ENCODE measurements at places on chromosomes 1 and 21.

GRCh38 chr1:2109581-2110021 lies 59.4 kb downstream of the PRKCZ start:
- H3K4me3 ChIP-seq, result no peak overlapping the region
- DNase-seq, result no peak
- H3K36me3 ChIP-seq, result no peaks in the 10 kb centered on the region
- no peaks in the 10 kb centered on the region for H3K27me3 ChIP-seq
- no peak overlapping the region for H3K27ac ChIP-seq
- H3K4me1 ChIP-seq, result no peaks in the 10 kb centered on the region

DNA sequence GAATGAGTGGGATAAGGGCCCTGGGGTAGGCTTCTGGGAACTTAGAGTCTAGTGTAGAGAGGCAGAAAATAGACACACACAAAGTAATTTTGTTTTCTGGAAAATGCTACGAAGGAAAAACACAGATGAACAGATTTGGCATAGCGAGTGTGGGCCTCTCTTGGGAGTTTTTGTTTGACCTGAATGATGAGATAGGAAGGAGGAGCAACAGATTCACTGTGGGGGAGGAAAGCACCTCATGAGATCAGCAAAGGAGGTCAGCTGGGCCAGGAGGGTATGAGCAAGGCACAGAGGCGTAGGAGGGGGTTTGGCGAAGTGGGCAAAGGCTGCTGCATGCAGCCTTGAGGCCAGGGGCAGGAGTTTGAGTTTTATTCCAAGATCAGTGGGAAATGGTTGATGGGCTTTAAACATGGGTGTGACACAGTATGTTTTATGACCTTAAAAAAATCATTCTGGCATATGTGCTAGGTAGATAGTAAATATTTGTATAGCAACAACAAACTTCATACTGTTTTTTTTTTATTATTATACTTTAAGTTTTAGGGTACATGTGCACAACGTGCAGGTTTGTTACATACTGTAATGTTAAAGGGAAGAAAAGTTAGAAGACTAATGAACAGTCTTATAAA lies 57.9 kb downstream of the FGGY start:
- H3K27me3 ChIP-seq, result no peaks in the 10 kb centered on the region
- no peaks in the 10 kb centered on the region for H3K4me1 ChIP-seq
- no peak for DNase-seq
- no peak overlapping the region for H3K27ac ChIP-seq

DNA sequence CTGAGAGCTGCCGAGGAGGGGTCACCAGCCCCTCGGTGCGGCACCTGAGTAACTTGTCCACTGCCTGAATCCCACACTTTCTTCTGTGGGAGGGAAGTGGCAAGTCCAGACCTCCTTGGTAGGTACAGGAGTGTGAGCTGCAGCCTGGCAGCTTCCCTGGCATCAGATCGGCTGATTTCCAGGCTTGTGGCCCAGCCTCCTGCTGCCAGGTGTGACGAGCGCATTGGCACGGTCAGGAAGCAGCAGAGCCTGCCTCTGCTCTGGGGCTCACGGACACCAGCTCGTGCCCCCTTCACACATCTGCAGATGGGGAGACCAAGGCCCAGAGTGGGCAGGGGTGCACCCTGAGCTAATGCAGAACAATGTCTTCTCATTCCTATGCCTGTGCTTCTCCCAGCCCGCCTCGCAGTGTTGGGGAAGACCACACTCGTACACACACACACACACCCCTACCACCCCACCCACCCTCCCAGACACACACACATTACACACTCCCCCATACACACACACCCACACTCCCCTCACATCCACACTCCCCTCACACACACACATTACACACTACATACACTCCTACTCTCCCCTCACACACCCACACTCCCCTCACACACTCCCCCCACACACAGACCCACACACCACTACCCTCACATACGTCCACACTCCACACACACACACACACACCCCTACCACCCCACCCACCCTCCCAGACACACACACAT lies 33.1 kb upstream of the SELENON start:
- no peaks in the 10 kb centered on the region for H3K4me1 ChIP-seq
- H3K27me3 ChIP-seq, result no peaks in the 10 kb centered on the region
- no peak for DNase-seq
- H3K4me3 ChIP-seq, result no peak overlapping the region
- no peak overlapping the region for H3K27ac ChIP-seq

DNA sequence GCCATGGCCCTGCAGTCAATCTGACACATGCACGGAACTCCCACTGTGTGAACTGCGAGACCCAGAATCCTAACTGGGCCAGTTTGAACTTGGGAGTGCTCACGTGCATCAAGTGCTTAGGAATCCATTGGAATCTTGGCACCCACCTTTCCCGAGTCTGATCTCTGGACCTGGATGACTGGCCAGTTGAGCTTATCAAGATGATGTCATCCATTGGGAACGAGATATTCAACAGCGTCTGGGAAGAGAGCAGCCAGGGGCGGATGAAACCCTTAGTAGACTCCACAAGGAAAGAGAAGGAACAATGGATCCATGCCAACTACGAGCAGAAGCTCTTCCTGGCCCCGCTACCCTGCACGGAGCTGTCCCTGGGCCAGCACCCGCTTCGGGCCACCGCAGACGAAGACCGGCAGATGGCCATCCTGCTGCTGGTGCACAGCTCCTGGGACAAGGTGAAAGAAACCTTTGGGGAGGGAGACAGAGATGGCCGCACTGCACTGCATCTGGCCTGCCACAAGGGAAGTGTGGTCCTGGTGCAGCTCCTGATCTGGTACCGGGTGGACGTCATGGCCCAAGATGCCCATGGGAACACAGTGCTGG lies 3.1 kb upstream of the TDRD5 start:
- H3K4me1 ChIP-seq, result no peaks in the 10 kb centered on the region
- H3K27me3 ChIP-seq, result peaks cover 33% of the 10 kb centered on the region
- H3K4me3 ChIP-seq, result no peak overlapping the region
- no peaks in the 10 kb centered on the region for H3K36me3 ChIP-seq
- no peak overlapping the region for H3K27ac ChIP-seq

- H3K27me3 ChIP-seq, result no peaks in the 10 kb centered on the region
- peak; percentile 5 for DNase-seq
- no peak overlapping the region for H3K4me3 ChIP-seq
- H3K27ac ChIP-seq, result no peak overlapping the region
- H3K36me3 ChIP-seq, result no peaks in the 10 kb centered on the region
Measured at GRCh38 chr1:62493656-62494055, 56.8 kb downstream of the USP1 start.

DNA sequence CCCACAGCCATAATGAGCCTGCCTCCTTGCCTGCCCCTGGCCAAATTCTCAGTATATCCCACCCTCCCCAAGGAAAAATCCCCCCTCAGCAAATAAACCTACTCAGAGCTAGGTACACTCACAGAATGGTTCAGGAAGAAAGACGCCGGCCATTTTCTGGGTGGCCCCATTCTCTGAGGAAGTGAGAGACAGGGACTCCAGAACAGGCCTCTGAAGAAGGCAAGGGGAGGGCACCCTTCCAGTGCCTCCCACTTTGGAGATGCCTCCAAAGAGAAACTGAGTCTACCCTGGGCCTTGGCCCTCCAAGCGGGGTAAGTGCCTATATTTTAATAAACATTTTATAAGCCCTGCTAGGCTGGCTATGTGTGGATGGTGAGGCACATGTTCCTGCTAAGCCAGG lies 2.3 kb downstream of the PACC1 start:
- H3K27ac ChIP-seq, result no peak overlapping the region
- H3K27me3 ChIP-seq, result no peaks in the 10 kb centered on the region
- no peak for DNase-seq
- peaks cover 6% of the 10 kb centered on the region for H3K4me1 ChIP-seq
- H3K36me3 ChIP-seq, result peaks cover 3% of the 10 kb centered on the region

DNA sequence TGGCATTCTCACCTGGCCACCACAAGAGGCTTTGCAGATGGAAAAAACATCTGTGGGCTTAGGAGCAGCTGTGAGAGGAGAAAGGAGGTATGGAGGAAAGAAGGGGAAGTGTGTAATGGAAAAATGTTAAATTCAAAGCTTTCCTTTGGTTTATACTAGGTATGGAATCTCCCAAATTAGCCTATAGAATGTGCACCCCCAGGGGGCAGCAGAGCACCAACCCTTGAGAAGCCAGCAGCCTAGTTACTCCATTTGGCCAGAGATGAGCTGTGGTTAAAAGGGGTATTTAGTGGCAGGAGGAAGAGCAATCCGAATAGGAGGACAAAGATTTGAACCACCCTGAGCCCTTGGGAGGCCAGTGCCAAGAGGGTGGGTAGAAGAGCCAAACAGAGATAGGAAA lies 97.5 kb upstream of the CTTNBP2NL start:
- H3K4me3 ChIP-seq, result no peak overlapping the region
- H3K36me3 ChIP-seq, result no peaks in the 10 kb centered on the region
- peaks cover 6% of the 10 kb centered on the region for H3K27me3 ChIP-seq

DNA sequence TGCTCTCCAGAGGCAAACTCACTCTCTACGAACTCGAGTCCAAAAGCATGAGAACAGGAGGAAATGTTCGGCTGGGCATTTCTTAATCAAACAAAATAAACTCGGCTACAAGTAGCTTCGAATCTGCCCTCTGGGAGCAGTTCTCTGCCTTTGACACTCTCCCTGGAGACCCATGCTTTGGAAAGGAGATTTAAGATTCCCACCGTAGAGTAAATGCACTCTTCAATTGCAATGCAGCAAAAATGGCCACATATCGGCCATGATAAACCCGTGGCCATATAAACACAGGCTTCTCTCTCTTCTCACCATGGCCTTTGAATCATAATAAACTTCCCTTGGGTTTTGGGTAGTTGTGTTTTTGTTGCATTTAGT lies 215.4 kb downstream of the TOMM20 start:
- H3K4me3 ChIP-seq, result no peak overlapping the region
- no peak for DNase-seq
- H3K27me3 ChIP-seq, result no peaks in the 10 kb centered on the region
- H3K4me1 ChIP-seq, result peaks cover 22% of the 10 kb centered on the region

GRCh38 chr21:18772897-18773296 lies 369.3 kb upstream of the TMPRSS15 start:
- no peak for DNase-seq
- no peak overlapping the region for H3K4me3 ChIP-seq
- H3K27ac ChIP-seq, result no peak overlapping the region

GRCh38 chr1:198664068-198664788 lies 25.4 kb downstream of the PTPRC start:
- H3K27ac ChIP-seq, result no peak overlapping the region
- H3K4me1 ChIP-seq, result peaks cover 9% of the 10 kb centered on the region
- no peaks in the 10 kb centered on the region for H3K36me3 ChIP-seq
- no peak overlapping the region for H3K4me3 ChIP-seq
- no peaks in the 10 kb centered on the region for H3K27me3 ChIP-seq
- no peak for DNase-seq

GRCh38 chr1:110870721-110871388 lies 2.1 kb upstream of the CD53 start:
- no peaks in the 10 kb centered on the region for H3K36me3 ChIP-seq
- no peak overlapping the region for H3K4me3 ChIP-seq
- no peaks in the 10 kb centered on the region for H3K27me3 ChIP-seq
- no peaks in the 10 kb centered on the region for H3K4me1 ChIP-seq

GRCh38 chr1:86176226-86176625 lies 19.7 kb upstream of the COL24A1 start:
- no peaks in the 10 kb centered on the region for H3K36me3 ChIP-seq
- no peaks in the 10 kb centered on the region for H3K4me1 ChIP-seq
- no peak overlapping the region for H3K4me3 ChIP-seq
- no peak overlapping the region for H3K27ac ChIP-seq
- DNase-seq, result peak; percentile 11
- H3K27me3 ChIP-seq, result peaks cover 4% of the 10 kb centered on the region

GRCh38 chr1:9586147-9586766 lies 2.5 kb upstream of the TMEM201 start:
- H3K36me3 ChIP-seq, result no peaks in the 10 kb centered on the region
- no peak overlapping the region for H3K4me3 ChIP-seq
- no peak overlapping the region for H3K27ac ChIP-seq
- no peak for DNase-seq

DNA sequence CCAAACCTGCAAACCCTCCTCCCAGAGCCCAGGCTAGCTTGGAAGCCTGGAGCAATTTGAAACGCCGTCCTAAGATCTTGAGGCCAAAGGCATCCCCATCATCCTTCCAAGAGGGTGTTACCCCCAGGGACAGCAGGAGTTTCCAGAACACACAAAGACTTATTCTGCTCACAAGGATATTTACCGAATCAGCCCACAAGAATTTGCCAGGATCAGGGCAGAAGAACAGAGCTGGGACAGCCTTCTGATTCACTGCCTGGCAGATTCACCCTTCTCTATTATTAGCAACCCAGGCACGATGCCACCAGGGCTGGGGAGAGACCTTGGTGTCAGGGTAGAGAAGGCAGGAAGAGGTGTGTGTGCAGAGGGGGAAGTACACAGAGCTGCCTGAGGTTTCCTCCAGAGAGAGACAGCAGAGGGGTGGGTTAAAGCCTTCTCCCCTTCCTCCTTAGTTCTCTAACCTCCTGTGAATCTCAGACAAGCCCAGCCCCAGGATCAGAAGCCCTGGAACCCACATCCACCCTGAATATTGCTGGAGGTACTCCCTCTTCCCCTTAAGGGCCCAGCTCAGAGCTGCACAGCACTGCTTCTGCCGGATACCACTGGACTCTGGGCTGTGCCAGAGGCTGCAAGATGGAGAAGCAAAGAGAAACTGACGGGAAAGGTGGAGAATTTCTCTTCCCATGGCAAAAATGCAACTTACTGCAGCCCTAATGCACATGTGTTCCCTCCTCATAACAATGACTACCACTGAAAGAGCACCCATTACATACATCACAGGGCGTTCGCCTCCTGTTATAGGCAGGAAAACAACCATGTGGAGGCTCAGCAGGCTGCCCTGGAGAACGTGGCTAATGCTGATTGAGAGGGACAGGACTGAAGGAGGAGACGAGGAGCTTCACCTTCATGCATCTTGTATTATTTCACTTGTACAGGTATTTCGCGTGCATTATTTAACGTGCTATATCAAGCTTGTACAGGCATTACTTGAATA lies 61.8 kb downstream of the ITPKB start:
- no peak overlapping the region for H3K4me3 ChIP-seq
- H3K36me3 ChIP-seq, result no peaks in the 10 kb centered on the region
- peak; percentile 45 for DNase-seq
- H3K4me1 ChIP-seq, result peaks cover 18% of the 10 kb centered on the region
- no peak overlapping the region for H3K27ac ChIP-seq

DNA sequence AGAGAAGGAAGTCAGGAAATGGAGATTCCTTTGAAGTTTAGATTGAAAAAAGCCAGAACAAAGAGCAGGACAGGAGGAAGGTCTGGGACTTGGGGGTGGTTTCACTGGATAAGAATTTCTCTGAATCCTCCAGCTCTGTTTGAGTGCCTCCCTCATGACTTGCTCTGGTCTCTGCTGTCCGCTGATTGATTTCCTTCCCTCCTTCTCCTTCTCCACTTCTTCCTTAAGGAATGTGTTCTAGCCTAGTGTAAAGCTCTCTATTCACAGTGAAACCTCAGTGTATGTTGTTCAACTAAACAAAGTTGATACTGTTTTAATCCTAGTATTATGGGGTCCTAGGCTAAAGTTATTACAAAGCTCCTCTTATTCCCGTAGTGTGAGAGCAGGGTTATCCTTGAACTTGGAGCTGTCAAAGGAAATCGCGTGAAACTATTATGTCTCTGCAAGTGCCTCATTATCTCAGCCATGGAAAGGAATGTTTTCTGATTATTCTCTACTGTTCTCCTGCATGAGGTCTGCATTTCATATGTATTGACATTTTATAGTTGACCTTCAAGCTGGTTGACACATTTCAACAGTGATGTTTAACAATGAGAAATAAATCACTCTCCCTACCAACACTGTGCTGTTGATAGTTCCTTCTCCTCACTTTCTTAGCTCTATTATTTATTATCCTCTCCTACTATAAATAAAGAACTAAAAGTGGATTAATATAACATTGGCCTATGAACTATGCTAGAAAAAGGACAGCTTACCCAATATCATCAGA lies 82.7 kb upstream of the KCTD3 start:
- H3K27ac ChIP-seq, result no peak overlapping the region
- H3K4me1 ChIP-seq, result no peaks in the 10 kb centered on the region
- no peaks in the 10 kb centered on the region for H3K36me3 ChIP-seq
- H3K27me3 ChIP-seq, result no peaks in the 10 kb centered on the region
